ENCODE measurements at places on chromosomes 7 and 10.

DNA sequence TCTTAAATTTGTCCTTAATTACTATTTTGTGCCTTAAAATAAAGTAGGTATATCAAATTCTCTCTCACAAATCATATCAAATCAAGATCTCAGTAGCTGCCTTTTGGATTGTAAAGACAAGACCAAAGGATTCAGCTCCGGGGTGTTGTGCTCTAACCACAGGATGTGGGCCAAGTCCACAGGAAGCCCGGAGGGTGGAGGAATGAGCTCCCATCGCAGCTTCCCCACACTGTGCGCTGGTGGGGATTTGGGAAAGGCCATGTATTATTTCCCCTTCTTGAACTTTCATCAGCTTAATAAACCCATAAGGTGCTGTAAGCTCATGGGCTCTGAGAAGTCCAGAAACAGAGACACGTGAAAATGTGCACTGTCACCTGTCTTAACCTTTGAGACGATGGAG is 241.6 kb upstream of the TCERG1L start:
- no peak for DNase-seq

- DNase-seq: peak; percentile 65
Observed at GRCh38 chr10:102227050-102227449, 951 bp downstream of the ELOVL3 start.

- no peak for DNase-seq
Observed at GRCh38 chr7:727104-727805, at the start of gene PRKAR1B. PRKAR1B (minus strand) TSS chr7:727281; CDS start chr7:711505, 15,776 bp downstream.

- DNase-seq: no peak
Observed at GRCh38 chr7:101166909-101167644, 1.7 kb upstream of the VGF start.

- DNase-seq: no peak
Observed at GRCh38 chr10:71382757-71383156, 14.0 kb upstream of the CDH23 start.

- DNase-seq: no peak
Observed at GRCh38 chr7:66464059-66464458, 164.6 kb upstream of the KCTD7 start.

DNA sequence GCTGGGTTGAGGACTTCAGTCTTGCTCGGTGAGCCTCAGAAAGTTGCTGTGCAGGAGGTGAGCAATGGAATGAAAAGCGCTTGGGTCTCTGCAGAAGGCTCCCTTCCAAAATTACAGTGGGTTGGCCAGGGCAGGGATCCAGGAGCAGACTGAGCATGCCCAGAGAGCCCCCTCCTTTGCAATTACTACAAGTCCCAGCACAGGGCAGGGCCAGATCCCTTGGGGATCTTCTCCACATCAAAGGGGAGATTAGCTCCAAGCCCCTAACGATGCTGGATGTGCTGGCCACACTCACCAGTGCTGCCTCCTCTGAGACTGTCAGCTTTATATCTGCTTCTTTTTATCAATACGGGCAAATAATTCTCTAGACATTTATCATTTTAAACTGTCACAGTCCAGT is 337.5 kb downstream of the RPS24 start:
- peak; percentile 27 for DNase-seq

GRCh38 chr7:111586711-111587409 is 24.6 kb upstream of the IMMP2L start:
- DNase-seq: no peak

GRCh38 chr10:22518167-22518724 is 172.9 kb downstream of the SPAG6 start:
- DNase-seq: no peak

- DNase-seq: no peak
Observed at GRCh38 chr7:134922720-134923704, 63.3 kb upstream of the AGBL3 start.

DNA sequence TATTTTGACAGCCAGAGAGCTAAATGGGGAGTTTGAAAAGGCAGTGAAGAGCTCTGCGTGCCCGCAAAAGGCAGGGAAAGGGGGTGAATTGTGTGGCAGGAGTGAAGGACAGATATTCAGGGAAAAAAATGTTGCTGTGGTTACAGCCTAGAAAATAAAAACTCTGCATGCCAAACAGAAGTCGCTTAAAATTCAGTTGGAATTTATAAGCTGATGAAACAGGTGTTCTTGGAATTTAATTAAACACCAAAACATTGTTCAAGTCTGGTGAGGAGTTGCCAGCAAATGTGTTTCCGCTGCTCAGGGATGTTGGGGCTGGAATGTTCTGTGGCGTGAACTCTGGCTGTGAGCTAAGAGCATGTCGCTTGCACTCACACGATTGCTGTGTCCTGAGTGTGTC is 169.3 kb downstream of the ADRA2A start:
- DNase-seq: no peak

- DNase-seq: no peak
Observed at GRCh38 chr10:24962995-24963394, 10.6 kb upstream of the PRTFDC1 start.

- DNase-seq: peak; percentile 47
Observed at GRCh38 chr7:22945584-22945983, 68.3 kb downstream of the HYCC1 start.
